Fibroblast of skin of left biceps (primary cell): ENCODE measurements at places on chromosomes 6 and 20.

- DNase-seq: no peak
Measured at GRCh38 chr6:107357031-107357430, 102.3 kb downstream of the PDSS2 start.

- no peak for DNase-seq
Measured at GRCh38 chr6:95548188-95548786, 29.0 kb upstream of the MANEA start.

DNA sequence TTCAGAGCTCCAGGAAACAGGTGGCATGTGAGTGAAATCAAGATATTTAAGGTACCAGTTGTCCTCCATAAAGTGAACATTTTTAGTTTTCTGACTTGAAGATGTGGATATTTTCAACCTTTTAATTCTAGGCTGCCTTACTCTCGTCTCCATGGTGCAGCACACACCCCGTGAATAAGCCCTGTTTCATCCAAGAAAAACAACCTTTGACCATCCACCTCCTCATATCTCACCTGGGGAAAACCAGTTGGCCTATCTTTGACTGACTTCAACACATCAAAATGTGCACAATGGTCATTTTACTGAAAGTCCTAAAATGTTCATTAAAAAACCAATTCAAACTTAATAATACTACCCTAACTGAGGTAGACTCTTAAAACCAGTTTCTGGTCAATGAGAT lies 73.8 kb upstream of the CD2AP start:
- no peak for DNase-seq

GRCh38 chr20:50283922-50284810 lies 93.5 kb downstream of the CEBPB start:
- no peak for DNase-seq
